ENCODE measurements at places on chromosomes 16 and 17. TPM values are rescaled to one million over a fixed set of nuclear protein-coding genes. Genes with fewer than 3 reads are reported as not detected.

The CLEC3A gene
- total RNA-seq: 0.23 TPM

The SCO1 gene
- 13.1 TPM for total RNA-seq

The CTU2 gene
- 14.3 TPM for total RNA-seq

The CCL13 gene
- total RNA-seq: not detected

The DOC2B gene
- 33.0 TPM for total RNA-seq

The NHERF2 gene
- 23.5 TPM for total RNA-seq

The TBC1D3I gene
- not detected for total RNA-seq

The LAT gene
- total RNA-seq: 0.69 TPM

The KRTAP16-1 gene
- not detected for total RNA-seq

The MT1F gene
- 1.8 TPM for total RNA-seq

The METTL16 gene
- 16.4 TPM for total RNA-seq

The WNT3 gene
- 10.4 TPM for total RNA-seq

The KRTAP9-6 gene
- not detected for total RNA-seq

The CDH13 gene
- 42.7 TPM for total RNA-seq

The GSG1L gene
- 14.1 TPM for total RNA-seq

The SPPL2C gene
- not detected for total RNA-seq

The CALB2 gene
- 208 TPM for total RNA-seq

The PTX4 gene
- total RNA-seq: 0.23 TPM

The MAP3K14 gene
- 1.6 TPM for total RNA-seq

The MYH2 gene
- total RNA-seq: under 0.01 TPM

The ZFHX3 gene
- total RNA-seq: 29.8 TPM

The CCL5 gene
- not detected for total RNA-seq

The CCL17 gene
- not detected for total RNA-seq

The CMTM3 gene
- 8.5 TPM for total RNA-seq

The EMP2 gene
- total RNA-seq: 6.0 TPM

The SOX15 gene
- 1.4 TPM for total RNA-seq

The TMEM238L gene
- total RNA-seq: not detected

The MT4 gene
- not detected for total RNA-seq

The ST6GALNAC2 gene
- 2.1 TPM for total RNA-seq

The SHBG gene
- not detected for total RNA-seq

The KRTAP9-1 gene
- total RNA-seq: not detected

The ZG16B gene
- total RNA-seq: 0.23 TPM

The KLHL10 gene
- not detected for total RNA-seq

The PLEKHH3 gene
- total RNA-seq: 3.7 TPM

The CCL16 gene
- not detected for total RNA-seq

The TSPOAP1 gene
- 54.0 TPM for total RNA-seq

The OR4D1 gene
- total RNA-seq: under 0.01 TPM

The CACNA1G gene
- 36.0 TPM for total RNA-seq

The RNF151 gene
- not detected for total RNA-seq

The KRT16 gene
- total RNA-seq: not detected

The PDILT gene
- not detected for total RNA-seq

The DNAH9 gene
- 12.9 TPM for total RNA-seq

The HEATR9 gene
- total RNA-seq: not detected
